ENCODE measurements at places on chromosomes 12 and 14.

- peak; percentile 0 for DNase-seq
Measured at GRCh38 chr14:58151133-58152013, 640 bp downstream of the ARMH4 start.

- DNase-seq, result no peak
Measured at GRCh38 chr12:26830783-26831551, 2.0 kb downstream of the ITPR2 start.

GRCh38 chr12:106317406-106318082 lies 15.0 kb downstream of the TCP11L2 start:
- no peak for DNase-seq

- no peak for DNase-seq
Measured at GRCh38 chr12:3101309-3102024, 24.3 kb downstream of the TSPAN9 start.

GRCh38 chr14:63091394-63091996 lies 46.2 kb upstream of the KCNH5 start:
- no peak for DNase-seq

DNA sequence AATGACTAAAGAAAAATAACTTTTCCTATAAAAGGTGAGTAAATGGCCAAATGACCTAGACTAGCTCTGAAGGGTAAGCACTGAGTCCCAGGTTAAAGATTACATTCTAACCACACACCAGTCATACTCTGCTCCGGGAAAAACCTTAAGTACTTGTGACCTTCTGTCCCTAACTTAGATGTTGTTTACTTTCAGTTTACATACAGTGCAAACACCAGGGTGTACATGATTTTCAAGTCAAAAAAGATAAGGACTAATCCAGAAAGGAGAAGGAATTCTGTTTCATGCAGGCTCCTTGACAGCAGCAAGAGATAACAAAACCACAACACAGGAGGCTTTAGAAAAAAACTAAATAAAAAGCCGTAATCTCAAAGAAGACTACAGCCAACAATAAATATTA lies 174.2 kb downstream of the PPM1H start:
- DNase-seq, result no peak

- no peak for DNase-seq
Measured at GRCh38 chr12:28938056-28938455, 211.0 kb upstream of the FAR2 start.

DNA sequence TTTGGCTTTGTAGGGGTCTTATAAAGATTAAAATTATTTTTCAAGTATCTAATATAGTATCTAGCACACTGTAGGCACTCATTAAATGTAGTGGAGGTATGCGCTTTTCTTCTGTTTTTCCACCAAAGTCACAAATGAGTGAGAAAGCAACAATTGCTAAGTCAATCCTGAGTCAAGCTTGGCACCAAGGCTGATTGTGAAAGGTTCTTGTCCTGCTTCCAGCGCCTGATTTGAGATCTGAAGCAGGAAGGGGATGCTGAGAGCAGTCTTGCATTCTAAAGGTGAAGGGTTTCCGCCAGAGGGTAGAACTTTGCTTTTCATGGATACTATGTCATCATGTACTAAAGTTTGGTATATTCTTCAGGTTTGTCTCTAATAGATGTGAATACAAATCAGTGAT lies 64.9 kb upstream of the DAAM1 start:
- no peak for DNase-seq

- DNase-seq, result no peak
Measured at GRCh38 chr14:103056322-103057027, 874 bp downstream of the CDC42BPB start.

DNA sequence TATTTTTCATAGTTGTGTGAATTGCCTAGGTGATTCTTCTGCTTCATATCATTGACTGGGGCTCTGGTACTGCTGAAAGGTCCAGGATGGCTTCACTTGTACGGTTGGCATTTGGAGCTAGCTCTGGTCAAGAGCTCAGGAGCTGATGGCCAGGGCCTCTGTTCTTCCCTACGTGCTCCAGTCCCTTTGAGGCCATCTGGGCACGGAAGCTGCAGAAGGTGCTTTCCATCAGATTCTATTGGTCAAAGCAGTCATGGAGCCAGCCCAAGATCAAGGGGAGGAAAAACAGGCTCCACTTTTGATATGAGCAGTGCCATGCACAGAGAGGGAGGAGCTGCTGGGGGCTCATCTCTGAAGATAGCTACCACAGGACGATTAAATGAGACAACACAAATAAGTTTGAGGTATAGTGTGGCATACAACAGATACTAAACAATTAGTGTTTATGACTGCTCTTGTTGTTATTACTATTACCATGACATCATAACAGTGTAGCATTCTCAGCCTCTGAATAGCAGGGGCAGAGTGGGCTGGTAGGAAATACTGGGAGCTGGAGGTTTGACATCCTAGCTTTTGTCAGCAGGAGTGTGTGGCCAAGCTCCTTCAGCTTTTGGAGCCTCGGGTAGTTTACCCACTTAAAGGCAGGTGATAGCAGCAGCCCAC lies 10.4 kb downstream of the KRT83 start:
- no peak for DNase-seq

- no peak for DNase-seq
Measured at GRCh38 chr14:81265636-81266169, 44.9 kb upstream of the GTF2A1 start.

- DNase-seq, result no peak
Measured at GRCh38 chr12:62522984-62523383, 56.4 kb downstream of the MON2 start.

DNA sequence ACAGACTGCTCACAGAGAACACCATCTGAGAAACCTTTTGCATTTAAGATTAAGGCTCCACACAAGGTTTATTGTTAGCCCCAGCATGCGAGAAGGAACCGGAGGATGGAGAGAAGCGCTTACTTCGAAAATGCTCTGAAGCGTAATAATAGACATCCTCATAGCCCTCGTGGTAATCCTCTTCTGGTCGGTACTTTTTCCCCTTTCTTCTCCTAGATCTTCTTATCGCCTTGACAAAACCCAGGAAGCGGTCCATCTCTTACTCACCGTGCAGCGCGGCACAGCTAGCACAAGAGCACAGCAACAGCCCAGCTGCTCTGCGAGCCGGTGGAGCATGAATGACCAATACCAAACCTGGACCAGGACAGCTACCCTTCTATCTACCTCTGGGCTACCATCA lies 125.1 kb upstream of the GRIP1 start:
- DNase-seq, result no peak

DNA sequence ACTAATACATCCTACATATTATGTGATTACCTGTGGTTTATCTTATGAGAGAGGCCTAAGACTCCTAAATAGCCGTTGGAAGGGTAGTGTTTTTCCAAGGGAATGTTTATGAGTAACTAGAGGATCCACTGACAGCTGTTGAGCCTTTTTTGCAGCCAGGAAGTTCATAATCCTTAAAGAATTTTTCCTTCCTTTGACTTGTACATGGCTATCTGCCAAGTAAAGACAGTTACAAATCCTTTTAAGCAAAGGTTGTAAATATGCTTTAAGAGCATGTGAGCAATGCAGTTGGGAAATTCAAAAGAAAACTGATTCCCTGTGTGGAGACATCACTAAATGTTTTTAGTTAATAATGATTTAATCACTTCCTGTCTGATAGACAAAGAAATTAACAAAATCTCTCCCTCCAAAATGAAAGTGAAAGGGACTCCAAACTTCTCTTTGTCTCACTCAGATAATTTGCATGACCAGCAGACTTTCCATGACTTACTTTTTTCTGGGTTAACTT lies 333.8 kb downstream of the PDZRN4 start:
- DNase-seq, result peak; percentile 19

DNA sequence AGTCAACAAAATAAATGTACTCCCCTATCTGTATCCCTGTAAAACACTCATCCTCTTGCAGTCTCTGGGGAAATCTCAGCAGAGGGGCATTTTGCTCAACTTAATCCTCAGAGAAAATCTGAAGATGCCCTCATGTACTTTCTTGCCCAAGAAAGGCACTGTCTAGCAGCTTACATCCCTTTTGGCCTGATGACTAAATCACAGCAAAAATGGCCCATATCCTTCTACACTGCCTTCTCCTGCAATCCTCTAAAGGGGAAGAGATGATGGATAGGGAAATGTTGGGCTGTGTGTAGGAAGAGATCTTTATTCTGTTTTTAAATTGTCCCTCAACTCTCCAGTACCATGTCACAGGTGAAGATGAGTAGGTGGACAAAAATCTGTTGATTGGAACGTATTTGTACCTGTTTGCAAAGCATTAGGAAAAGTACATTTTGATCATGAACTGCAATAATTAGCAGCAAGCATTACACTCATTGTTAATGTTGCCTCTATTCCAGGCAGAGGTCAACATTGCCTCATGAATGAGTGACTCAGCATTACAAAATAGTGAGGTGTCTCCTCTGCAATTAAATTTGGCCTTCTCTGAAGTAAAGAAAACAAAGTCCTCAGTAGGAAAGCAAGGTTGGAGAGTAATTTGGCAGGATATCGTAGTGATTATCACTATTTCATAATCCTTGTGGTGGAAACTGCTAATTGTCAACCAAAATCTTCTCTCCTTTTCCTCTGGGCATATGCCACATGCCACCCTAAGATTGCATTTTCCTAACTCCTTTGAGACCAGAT lies 172.4 kb upstream of the CAND1 start:
- no peak for DNase-seq

GRCh38 chr12:96172981-96173380 lies 21.2 kb upstream of the ELK3 start:
- no peak for DNase-seq

GRCh38 chr12:113766131-113766878 lies 199.8 kb downstream of the RBM19 start:
- no peak for DNase-seq

- DNase-seq, result no peak
Measured at GRCh38 chr12:13523536-13524307, 327.2 kb downstream of the EMP1 start.

DNA sequence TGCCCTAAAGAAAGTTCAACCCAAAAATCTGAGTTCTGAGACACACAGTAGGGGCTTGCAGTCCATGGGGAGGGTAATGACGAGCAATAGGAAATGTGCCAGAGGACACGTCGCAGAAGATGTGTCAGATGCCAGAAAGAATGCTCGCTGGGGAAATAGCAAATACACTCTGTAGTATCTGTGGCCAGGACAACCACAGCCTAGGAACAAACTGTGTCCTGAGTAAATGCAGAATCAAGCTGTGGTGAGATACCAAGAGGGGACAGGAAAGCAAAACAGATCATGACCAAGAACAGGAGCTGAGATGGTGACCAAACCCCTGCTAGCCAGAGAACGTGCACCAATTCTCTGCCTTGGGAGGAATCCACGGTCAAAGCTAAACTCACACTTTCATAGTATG lies 9.1 kb downstream of the CRACR2A start:
- no peak for DNase-seq

DNA sequence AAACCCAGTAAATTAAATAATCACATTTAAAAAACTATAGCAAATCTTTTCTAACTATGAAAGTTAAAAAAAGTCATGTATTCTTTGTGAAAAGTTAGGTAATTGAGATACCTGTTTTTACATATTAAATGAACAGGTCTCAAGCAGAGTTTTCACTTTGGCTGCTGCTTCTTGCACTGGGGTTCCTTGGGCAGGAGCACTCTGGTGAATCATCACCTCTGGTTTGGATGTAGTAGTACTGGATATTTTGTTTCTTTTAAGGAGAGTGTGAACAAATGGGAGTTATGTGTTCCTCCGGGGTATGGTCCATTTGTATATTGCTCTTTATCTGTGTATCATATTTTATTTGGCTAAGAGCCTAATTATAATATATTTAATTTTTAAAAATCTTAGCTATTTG lies 82.7 kb downstream of the FUT8 start:
- DNase-seq, result no peak

DNA sequence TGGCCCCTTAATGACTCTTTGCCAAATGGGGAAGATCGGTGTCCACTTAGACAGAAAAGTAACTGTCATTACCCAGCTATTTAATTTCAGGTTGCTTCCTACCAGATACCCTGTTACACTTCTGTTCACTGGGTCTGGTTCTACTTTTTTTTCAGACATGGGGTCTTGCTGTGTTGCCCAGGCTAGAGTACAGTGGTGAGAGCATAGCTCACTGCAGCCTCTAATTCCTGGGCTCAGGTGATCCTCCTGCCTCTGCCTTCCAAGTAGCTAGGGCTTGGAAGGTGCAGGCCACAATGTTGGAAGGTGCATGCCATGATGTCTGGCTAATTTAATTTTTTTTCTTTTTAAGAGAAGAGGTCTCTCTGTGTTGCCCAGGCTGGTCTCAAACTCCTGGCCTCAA lies 147.0 kb upstream of the ARHGAP5 start:
- no peak for DNase-seq

DNA sequence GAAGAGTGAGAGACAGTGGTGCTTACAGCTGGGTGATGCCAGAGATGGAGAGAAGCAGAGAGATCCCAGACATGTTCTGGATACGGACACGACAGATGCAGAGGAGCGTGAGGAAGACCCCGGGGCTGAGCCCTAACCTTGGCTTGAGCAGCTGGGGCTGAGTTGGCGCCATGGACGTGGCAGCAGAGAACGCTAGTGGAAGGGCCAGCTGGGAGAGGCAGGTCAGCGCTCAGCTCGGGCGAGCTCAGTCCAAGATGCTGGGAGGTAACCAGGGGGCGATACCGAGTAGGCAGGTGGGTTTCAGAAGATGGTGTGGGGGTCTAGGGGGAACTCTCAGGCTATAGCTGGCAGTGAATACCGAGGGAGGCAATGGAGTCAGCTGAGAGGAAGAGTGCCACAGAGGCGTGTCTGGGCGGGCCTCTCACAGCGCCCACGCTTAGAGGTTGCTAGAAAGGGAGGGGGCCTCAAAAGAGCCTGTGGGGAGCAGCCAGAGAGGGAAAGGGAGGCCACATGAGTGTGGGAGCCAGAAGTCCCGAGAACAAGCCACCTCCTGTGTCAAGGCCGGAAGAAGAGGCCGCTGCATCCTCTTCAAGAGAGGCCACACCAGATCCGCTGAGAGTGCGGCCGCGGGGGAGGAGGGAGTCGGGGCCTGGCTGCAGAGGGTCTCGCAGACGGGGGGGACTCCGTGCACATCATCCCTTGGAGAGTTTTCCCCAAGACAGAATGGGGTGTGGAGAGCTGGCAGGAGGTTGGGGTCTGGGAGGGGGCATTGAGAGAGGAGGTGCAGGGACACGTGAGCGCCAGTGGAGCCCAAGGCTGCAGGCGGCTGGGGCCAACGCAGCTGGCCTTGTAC lies 57.0 kb upstream of the DIO3 start:
- no peak for DNase-seq

- DNase-seq, result no peak
Measured at GRCh38 chr12:6928703-6929407, 1.1 kb downstream of the ATN1 start.

DNA sequence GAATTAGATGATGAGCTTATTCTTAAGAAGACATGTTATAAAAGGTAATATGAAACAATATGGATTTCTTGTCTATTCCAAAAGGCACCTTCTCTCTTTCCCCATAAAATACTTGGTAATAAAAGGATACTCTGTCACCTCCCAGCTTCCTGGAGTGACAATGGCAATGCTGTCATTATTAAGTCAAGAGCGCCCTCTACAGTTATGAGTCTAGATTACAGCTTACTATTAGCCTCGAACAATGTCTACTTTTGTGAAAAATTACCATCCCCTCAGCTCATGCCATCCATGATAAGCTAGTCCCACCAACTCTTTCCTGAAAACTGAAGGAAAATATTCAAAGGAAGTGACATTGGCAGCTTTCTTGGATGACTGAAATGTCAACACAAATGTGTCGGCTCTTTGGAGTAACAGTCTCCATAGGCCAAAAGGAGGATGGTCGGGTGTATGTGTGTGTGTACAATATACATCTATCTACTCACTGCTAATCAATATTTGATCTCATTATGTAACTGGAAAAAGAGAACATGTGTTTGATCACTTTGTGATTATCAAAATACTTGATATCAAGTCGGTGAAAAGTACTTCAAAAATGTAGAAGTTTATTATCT lies 48.7 kb upstream of the CDKN3 start:
- peak; percentile 36 for DNase-seq

All from CD4-positive, alpha-beta T cell treated with Interleukin-10 for 1 hour (primary cell).